ENCODE measurements at places on chromosomes 2 and 18.

- no peak for DNase-seq
Measured at GRCh38 chr18:68742206-68742605, 27.3 kb upstream of the TMX3 start.

DNA sequence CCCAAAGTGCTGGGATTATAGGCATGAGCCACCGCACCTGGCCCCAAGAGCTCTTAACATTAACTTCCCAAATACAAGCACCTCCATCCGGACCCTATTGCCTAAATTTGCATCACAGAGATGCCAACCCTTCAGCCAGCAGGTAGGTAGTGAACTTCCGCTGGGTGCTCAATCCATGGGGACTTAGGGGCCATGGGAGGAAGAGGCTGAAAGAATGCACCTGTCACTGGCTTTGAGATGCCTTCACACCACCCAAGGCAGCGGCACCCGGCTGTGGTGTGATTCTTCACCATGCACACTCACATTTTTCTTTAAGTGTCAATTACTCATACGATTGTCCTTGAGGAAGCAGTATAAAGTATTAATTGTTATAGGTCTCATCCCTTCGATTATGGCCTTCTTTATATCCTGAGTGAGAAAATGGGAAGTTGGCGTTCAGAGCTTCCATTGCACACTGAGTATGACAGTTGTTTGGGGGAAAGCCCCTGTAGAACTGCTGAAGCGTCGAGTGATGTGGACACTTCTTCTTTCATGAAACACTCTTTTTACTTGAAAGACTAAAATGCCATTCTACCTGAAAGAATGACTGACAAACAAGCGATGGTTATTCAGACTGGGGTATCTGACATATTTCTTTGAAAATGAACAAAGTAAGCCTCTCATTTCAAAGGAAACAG is 51.8 kb upstream of the BIN1 start:
- no peak for DNase-seq

DNA sequence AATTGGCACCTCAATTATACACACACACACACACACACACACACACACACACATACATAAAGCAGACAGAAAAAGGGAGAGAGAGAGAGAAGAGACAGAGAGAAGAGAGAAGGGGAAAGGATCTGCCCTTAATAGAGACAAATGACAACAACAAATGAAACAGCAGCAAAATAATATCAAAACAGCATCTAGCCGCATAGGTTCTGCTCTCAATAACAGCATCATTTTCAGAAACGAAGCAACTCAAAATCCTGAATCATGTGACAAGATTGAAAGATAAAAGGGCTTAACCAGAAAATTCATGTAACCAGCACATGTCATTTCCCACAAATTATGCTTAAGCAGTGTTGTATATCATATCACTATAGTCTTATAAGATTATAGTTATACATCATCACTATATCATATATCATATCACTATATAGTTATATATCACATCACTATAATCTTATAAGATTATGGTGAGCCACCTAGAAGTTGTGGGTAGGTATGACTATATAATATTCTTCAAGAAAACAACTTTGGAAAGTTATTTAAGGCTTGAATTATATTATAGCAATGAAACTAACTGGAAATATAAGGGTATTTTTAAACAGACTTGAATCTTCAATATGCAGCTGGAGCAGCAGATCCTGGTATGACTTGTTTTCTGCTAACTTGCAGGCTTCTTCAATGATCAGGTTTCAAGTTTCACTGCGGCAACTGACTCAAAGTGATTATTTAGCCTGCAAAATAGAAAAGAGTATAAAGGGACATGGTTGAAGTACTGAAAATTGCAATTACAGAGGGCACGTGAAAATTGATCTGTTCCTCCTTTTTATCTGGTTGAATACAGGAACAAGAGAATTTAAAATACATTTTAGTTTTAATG is 16.1 kb upstream of the VPS54 start:
- DNase-seq = no peak

GRCh38 chr2:199011908-199012307 is 445.8 kb downstream of the SATB2 start:
- no peak for DNase-seq

DNA sequence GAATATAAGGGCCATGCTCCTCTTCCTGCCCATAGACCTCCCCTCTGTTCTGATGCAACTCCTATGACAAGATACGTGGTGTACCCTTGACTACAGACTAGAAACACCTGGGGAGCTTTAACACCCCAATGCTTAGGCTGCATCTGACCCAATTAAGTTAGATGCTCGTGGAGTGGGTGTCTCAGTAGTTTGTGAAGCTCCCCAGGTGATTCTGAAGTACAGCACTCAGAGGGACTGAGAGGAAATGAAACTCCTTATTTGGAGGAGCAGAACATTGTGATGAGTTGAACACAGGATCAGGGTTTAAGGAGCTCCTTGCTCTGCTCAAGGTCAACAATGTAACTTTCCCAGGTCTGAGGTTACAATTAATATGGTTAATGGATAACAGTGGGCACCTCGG is 80.3 kb upstream of the TTC39C start:
- DNase-seq = no peak

DNA sequence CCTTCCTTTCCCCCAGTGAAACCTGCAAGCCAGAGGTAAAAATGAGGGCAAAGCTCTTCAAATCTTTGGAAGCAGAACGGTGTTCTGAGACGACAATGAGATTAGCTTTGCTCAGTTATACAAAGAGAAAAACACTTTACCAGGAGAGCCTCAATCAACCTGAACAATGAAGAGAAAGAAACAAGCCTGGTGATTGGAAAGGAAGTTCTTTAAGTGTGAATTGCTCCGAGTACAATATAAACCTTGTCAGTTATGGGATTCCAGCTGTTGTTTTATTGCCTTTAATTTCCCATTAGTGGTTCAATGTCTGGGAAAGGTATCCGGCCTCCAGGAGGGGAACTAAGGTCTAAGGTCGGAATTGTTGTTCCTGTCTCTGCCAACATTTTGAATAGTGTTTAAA is 901.6 kb downstream of the EPHA4 start:
- DNase-seq = no peak

GRCh38 chr18:47983946-47984345 is 53.5 kb upstream of the SMAD2 start:
- no peak for DNase-seq

DNA sequence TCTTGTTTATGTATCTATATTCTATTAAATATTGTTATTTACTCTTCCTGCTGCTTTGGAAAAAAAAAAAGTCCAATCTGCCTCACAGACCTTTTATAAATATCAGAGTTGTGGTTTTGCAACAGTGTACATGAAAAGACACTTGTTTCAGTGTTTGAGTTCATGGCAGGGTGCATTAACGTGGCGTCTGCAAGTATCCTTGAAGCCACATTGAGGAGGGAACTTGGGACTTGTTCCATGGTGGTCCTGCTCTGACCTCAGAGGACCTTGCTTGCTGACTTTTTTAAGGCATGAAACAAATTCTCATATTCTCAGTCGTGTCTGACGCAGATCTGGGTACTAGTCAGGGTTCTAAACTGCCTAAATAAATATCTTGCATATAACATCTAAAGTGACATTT is 55.1 kb downstream of the CRIM1 start:
- DNase-seq = no peak

- no peak for DNase-seq
Measured at GRCh38 chr2:17610521-17610920, 70.0 kb downstream of the VSNL1 start.

DNA sequence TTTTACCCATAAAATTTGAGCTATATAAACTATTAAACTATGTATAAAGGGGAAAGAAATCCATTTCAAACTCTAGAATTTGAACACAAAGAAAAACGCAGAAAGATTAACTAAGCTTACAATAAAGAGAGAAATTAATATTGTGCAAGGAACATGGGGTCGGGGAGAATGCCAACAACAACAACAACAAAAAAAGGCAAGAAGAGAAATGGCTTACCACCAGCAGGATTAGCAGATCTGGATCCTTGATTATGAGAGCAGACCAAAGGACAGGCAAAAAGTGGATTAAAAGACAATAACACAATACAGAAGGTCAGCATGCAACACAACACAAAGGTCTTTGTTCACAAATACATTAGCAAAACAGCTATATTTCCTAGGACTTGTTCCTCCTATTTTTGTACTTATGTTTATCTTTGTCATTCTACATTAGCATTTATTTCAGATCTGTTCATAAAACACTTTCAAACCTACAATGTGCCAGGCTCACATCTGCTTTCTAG is 103.4 kb upstream of the RNU4ATAC start:
- no peak for DNase-seq

DNA sequence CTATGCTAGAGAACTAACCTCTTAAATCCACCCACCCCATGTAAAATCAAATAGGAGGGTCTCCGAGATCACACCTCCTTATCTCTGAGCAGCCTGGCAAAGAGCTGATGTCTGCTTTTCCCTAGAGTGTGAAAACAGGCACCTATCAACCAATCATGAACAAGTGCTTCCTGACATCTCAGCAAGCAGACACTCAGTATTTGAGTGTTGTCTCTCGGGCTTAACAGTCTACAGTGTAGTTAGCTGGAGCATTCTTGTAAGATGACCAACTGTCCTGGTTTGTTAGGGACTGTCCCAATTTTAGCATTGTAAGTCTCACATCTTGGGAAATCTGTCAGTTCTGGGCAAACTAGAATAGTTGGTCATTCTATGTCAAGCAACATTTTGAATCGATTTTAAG is 26.4 kb downstream of the MARCHF4 start:
- no peak for DNase-seq

DNA sequence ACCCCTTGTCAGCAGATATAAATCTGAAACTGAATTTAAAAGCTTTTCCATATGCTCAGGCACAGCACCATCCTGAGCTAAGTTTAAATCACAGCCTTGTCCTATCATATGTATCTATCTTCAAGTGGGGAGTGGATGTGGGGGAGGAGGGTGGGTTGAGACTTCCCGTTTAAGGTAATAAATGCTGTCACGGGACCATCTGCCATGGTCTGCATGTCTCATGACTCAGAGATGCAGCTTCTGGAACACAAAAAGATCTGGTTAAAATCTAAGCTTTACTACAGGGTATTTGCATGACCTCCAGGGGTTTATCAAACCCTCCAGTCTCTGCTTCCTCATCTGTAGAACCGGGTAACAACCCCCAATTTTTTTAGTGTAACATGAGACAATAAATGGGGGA is 377.7 kb upstream of the ST6GAL2 start:
- DNase-seq = no peak
